ENCODE measurements at places on chromosomes 3 and 15.

- peak; percentile 45 for DNase-seq
Observed at GRCh38 chr3:71372911-71373637, 210.5 kb downstream of the FOXP1 start.

GRCh38 chr3:185935465-185936272, 2.1 kb downstream of the TRA2B start:
- no peak for DNase-seq

GRCh38 chr15:83064859-83065258, 2.2 kb downstream of the BTBD1 start:
- DNase-seq: no peak

DNA sequence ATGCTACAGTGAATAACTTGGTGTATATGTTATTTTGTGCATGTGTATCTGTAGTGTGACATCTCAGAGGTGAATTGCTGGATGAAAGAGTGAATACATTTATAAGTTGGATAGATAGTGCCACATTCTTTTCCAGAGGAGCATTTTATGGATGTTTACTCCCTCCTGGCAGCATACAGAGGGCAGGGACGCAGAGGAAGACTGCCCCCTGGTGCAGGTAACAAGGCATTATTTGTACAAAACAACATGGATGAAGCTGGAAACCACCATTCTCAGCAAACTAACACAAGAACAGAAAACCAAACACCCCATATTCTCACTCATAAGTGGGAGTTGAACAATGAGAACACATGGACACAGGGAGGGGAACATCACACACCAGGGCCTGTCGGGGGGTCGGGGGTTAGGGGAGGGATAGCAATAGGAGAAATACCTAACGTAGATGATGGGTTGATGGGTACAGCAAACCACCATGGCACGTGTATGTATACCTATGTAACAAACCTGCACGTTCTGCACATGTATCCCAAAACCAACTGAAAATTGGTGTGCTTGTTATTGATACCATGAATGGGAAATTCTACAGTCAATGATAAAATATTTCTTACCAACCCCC, 57.9 kb upstream of the CTXND1 start:
- no peak for DNase-seq

GRCh38 chr15:87577336-87577735, 679.2 kb downstream of the NTRK3 start:
- no peak for DNase-seq

DNA sequence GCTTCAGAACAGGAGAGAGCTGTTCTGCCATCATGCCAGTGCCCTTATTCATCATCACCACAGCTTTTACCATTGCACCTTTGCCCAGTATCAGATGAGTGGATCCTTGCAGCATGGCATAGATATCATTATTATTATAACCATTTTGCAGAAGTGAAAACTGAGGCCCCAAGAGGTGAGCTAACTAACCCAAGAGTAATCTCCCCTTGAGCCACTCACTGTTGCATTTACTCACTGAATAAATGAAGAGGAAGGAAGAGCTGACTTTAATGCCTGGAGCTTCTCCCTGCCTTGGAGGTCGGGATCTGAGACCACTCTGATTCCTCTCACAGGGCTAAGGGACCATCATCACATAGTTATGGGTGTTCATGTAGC, 32.0 kb downstream of the HRH1 start:
- no peak for DNase-seq

DNA sequence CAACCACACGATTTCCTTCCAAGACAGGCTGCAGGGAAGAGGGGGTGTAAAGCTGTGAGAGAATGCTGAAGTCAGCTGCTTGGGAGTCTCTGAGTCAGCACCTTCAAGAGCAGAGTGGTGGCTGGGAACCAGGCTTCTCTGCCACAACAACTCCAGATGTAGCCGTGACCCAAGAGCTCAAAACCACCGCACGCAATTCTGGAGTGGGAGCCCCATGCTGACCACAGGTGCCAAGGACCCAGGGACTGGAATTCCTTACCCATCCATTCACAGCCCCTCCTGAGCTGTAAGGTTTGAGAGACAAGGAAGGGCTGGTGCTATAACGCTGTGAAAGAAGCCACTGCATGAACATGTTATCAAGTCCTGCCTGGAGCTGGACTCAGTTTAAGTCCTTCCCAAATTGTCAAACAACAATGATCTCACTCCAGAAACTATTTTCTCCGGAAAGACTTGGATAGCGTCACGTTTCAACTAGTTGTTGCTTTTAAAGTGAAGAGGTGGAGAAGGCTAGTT, 61.4 kb downstream of the UMPS start:
- DNase-seq: no peak

- no peak for DNase-seq
Observed at GRCh38 chr15:82916161-82916952, 36.2 kb downstream of the HOMER2 start.

DNA sequence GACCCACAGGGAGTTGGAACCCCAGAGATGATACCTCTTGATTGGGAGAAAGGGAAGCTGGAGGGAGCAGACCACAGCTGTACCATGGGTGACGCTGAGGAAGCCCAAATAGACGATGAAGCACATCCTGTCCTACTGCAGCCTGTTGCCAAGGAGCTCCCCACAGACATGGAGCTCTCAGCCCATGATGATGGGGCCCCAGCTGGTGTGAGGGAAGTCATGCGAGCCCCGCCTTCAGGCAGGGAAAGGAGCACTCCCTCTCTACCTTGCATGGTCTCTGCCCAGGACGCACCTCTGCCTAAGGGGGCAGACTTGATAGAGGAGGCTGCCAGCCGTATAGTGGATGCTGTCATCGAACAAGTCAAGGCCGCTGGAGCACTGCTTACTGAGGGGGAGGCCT, 201.1 kb downstream of the AKAP13 start:
- peak; percentile 66 for DNase-seq

GRCh38 chr3:58351920-58352319, 19.2 kb downstream of the PXK start:
- DNase-seq: no peak

DNA sequence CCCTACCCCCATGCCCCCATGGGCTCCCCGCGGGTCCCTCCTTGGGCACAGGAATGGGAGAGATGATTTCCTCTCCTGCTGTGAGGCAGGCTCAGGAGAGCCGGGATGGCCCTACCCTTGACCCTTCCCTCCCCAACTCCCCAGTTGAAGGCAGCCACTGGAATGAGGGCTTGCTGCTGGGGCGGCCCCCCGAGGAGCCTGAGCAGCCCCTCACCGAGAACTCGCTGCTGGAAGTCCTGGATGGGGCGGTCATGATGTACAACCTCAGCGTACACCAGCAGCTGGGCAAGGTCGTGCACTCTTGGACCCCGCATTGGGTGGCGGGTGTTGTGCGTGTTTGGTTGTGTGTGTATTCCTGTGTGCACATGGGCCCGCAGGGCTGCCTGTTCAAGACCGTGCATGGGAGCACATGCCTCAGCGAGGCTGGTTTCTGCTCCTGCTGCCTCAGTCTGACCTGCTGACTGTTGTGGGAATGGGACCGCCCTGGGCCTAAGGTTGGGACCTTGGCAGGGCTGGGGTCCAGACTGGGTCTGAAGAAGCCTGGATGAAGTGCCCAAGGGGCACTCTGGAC, 14.0 kb downstream of the AMIGO3 start:
- no peak for DNase-seq

DNA sequence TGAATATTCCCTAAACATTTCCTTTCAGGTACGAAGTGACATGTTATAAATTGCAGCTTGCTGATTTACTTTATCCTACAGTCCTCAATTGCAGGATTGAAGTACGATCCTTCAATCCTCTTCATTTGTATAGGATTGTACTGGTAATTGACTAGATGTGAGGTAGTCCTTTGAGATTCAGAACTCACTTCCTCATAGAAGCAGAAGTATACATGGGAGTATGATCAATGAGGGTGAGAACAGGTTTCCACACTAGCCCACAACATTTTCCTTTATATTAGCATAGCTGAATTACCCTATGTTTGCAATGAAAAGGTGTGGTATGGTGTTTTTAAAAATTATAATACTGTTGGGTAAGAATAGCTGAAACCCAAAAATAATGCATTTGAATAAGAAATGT, 160.0 kb upstream of the UMPS start:
- no peak for DNase-seq

DNA sequence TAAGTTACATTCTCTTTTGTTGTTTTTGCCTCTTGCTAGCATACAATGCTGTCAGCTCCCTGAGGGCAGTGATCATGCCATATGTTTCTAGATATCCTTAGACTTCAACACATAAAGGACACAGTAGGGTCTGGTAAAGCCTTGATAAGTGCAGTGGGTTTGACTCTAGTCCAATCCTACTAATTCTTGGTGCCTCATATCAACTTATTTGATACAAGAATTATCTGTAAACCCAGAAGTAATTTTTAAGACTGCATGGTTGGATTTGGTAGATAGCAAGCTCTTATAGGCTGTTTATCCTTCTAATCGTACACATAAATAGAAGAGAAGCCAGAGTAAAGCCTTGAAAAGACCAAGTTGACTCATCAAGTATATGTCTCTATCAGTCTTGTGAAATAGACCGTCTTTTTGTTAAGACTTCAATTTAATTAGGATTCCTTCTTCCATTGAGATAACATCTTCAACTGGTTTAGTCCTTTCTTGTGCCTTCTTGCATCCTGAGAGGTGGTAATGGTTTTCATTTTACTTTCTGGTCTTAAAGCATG, 265.6 kb upstream of the CDIN1 start:
- no peak for DNase-seq

DNA sequence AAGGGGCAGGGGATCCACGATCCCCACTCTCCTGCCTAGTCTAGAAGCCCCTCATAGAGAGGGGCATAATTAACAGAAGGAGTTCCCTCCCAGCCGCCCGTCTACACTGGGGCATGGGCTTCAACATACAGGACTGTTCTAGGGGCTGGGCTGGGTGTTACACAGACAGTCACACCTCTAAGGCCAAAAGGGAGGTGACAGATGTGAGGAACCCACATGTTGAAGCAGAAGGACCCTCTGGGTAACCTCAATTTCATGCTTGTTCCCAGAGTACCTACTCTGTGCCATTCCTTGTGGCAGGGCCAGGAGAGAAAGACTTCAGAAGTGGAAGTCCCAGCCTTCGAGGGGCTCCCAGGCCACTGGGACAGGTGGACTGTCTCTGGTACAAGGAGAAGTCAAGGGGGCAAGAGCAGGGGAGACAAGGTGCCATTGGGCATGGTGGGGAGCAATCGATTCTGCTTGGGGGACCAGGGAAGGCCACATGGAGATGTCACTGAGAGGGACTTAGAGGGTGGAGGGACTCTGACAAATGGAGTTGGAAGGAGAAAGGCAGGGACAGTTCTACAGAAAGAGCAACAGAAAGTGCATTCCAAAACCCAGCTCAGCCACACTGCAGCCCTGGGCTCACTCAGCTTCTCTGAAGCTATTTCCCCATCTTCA, 71.3 kb downstream of the CPN2 start:
- DNase-seq: no peak

DNA sequence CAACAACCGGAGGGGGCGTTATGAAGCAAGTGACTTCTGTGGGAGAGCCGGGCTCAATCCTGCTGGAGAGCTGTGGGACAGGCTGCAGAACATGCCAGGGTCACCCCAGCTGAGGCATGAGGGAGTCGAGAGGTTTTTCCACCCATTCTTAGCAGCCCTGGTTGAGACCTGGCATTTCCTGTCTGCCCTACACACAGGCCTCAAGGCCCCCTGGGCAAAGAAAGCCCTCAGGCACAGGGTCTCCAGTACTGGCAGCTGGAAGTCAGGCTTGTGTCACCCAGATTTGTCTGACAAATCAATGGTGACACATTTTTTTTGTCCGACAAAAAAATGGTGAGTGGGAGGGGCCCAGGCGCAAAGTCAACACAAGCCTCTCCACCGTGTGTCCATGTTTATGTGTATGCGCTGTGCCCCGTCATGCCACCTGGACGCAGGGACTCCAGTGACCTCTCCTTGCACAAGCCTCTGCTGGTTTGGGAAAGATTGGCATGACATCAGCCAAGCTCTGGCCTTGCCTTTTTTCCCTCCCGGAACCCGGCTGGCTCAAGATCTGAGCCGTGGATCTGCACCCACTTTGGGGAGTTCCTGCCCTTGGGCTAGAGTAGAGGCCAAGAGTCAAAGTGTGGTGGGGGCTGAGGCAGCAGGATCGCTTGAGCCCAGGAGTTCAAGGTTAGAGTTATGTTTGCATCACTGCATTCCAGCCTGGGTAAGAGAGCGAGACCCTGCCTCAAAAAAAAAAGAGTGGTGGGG, 20.8 kb upstream of the ALAS1 start:
- no peak for DNase-seq

DNA sequence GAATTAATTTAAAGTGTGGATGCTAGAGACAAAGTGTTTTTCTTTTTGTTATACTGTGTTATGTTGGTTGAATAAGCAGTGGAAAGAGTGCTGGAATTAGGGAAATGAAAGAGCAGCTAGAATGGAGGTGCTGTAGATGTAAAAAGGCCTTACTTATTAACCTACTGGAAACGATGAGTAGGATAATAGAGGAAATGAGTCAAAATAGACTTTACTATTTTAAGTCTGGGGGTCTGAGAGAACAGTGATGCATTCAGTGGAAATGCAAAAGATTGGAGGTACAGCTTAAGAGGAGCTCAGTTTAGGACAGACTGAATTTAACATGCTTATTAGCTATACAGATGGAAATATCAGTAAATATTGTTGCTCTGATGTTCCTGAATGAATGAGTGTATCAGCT, 674.0 kb downstream of the OTOL1 start:
- no peak for DNase-seq

GRCh38 chr3:175777965-175778364, 918.8 kb downstream of the NAALADL2 start:
- DNase-seq: no peak

GRCh38 chr3:42572278-42572677, 9.5 kb downstream of the SEC22C start:
- peak; percentile 14 for DNase-seq

DNA sequence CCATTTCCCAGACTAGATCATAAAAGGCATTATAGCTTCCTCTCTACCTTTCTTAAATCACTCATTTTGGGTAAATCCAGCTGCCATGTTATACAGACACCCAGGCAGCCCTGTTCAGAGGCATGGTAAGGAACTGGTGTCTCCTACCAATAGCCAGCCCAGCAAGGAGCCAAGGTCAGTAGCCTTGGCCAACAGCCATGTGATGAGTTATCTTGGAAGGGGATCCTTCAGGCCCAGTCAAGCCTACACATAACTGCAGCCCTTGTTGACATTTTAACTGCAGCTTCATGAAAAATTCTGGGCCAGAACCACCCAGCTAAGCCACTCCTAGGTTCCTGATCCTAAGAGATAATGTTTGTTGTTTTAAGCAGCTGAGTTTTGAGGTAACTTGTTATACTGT, 29.0 kb upstream of the ZMAT3 start:
- DNase-seq: no peak

GRCh38 chr15:49692514-49693090, 71.8 kb downstream of the DTWD1 start:
- DNase-seq: no peak

- DNase-seq: no peak
Observed at GRCh38 chr3:56899078-56899477, 97.3 kb upstream of the ARHGEF3 start.

DNA sequence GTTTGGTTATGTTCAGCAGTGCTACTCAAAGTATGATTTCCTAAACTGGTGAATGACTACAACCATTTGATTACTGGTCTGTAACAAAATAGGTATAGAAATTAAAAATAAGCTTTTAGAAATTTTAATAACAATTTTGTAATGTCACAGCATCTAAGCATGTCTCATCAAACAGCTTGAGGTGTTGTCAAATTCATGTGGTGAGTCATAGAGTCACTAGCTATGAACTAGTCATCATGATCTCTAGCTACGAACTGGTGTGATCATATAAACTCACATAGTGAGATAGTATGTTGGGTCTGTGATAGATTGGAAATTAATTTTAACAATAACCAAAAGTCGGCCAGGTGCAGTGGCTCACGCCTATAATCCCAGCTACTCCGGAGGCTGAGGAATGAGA, 213.9 kb upstream of the RBMS3 start:
- DNase-seq: no peak
